ENCODE measurements at places on chromosomes 3 and 15. TPM values are rescaled to one million over a fixed set of nuclear protein-coding genes. Genes with fewer than 3 reads are reported as not detected.

TMEM108 gene
- 0.72 TPM for total RNA-seq

RLBP1 gene
- not detected for total RNA-seq

POPDC2 gene
- 3.9 TPM for total RNA-seq

CYP8B1 gene
- total RNA-seq: 5.9 TPM

ACSBG1 gene
- 0.08 TPM for total RNA-seq

AGBL1 gene
- not detected for total RNA-seq

GRCh38 chr15:66700412-66700801 lies 1.6 kb upstream of the SMAD6 start:
- no peak for DNase-seq

DNA sequence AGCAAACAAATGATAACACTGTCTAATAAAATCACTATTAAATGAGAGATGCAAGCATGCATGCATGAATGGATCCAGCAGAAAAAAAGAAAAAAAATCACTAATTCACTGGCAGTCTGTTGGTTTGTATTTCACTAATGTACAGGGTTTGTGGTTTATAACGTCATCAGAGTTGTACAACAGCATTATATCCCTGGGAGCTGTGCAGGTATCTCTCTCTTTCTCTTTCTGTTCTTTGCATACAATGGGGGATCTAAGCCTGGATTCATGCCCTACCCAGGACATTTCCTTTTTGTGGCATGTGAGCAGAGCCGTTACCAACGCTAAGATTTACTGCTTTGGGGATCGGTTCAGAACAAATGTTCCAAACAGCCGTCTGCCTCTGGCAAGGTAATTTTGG lies 229.5 kb downstream of the SOX2 start:
- no peak for DNase-seq

DNA sequence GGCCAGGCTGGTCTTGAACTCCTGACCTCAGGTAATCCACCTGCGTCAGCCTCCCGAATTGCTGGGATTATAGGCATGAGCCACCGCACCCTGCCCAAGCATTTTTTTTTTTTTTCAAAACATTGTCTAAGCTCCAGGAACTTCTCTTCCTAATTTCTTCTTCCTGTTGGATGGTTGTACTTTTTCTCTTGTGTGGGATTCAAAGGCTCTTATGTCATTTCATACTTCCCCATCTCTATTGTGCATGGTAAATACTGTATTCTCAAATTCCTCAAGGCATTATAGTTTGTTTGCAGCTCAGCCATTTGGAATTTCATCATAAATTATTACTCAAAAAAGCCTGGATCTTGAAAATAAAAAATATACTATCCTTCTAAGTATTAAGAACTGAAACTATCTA lies 199.1 kb upstream of the GADL1 start:
- DNase-seq: no peak

- no peak for DNase-seq
Measured at GRCh38 chr3:119660474-119661440, at the start of gene POPDC2. TSS of gene POPDC2 (minus strand) at chr3:119660589. CDS start at chr3:119660423, 166 bp downstream.

- no peak for DNase-seq
Measured at GRCh38 chr15:31483986-31484951, 157.6 kb downstream of the KLF13 start.

DNA sequence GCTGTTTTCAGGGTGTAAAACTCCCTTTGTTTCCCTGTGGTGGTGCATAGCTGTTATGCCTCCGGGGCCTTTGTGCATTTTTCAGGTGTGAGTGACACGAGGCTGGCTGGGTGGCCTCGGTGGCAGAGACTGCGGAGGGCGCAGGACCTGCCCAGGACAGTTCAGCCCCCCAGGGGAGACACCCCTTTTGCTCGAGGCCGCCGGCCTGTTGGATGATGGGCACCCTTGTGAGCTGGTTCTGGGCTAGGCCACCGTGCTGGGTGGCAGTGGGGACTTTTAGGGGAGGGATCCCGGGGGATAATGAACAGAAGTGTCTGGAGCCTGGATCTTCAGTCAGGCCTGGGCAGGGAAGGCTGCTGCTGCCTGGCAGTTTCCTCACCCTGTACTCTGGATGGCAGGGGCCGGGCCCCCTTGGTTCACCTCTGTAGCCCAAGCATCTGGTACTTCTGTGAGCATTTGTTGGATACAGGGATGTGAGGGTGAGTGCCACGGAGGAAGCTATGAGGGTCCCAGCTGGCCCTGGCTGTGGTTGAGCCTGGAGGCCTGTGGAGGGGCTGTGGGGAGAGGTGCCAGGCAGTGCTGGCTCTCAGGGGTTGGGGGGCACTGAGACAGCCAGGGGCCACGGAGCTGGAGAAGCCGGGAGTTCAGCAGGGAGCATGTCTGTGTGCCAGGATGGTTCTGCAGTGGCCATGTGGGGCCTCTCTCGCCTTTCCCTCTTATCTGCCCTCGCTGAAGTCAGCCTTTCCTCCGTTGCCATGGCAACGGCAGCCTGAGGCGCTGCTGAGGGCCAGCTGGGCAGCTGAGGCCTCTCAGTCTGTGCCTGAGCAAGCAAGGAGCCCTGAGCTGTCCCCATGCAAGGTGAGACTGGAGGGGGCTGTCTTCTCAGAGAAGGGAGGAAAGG lies 49.0 kb downstream of the KY start:
- DNase-seq: peak; percentile 90

DNA sequence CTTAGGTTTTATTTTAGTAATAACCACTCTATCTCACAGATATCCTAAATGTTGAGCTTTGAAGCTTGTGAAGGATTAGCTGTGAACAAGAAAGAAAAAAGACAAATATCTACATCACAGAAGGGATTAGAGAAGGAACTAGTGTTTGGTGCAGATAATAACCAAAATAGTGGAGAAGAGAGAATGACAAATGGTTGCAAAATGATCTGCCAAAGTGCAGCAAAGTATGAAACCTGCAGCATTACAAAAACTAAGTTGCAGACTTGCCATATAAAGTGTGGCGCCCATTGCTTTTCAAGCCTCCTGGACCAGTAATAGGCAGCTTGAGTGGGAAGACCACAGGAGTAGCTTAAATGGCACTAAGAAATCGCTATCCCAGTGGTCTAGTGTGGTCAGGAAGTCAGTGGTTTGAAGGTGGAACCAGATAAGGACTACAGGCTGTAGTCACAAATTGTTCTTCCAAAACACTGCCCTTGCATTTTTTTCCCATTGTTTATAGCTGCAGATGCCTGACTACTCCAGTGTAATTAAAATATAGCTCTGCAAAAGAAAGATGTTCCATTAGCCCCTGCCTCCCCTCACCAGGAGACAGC lies 20.7 kb downstream of the TPM1 start:
- DNase-seq: no peak

DNA sequence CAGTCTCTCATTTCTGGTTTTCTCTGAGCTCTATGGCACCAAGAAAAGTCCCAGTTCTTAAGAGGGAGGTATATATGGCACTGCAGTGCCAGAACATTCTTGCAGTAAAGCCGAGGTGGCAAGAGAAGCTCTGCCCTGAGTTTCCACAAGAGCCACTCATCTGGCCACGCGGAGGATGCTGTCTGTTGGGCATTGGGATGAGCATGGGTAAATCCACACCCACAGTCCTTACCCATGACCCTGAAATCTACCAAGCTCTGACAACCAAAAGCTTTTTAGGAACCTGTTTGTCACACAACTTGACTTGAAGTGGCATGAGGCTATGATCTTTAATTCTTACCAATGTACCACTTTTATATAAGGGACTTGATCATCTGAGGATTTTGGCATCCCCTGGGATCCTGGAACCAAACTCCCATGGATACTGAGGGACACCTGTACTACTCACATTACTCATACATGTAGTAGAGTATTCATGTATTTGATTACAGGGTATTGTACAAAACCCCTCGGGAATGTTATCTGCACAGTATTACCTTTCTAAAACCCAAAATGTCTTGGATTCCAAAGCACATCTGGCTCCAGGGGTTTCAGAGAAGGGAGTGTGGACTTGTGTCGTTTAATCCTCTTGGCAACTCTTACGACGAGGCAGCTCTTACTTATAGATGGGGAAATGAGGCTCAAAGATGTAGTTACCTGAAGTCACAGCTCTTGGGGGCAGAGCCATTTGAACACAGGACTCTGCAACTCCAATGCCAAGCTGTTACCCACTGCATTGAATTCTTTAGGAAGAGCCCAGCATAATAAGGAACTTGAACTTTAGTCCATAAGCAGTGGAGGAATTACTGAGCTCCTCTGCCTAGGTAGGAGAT lies 8.8 kb downstream of the RPL32 start:
- DNase-seq: no peak

DNA sequence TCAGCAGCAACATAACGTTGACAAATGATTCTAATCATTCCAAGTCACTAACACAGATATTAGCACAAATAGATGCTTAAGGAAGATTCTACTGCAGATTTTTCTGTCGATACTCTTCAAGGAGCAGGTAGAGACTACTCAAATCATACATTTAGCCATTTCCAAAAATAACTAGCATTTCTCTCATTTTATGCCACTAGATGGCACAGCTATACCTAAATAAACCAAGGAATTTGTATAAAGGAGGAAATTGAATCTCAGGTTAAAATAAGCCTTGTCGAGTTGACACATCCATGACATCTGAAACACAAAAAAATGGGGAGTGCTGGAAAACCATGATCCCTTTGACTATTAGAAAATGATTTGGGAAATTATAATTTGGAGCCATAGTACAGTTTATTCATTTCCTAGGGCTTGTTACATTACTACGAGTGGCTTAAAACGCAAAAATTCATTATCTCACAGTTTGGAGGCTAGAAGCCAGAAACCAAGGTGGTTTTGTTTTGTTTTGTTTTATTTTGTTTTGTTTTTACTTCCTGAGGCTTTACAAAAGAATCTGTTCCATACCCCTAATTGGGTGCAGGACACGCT lies 59.5 kb upstream of the STRIT1 start:
- peak; percentile 37 for DNase-seq

GRCh38 chr15:60933900-60934885 lies 294.9 kb downstream of the RORA start:
- DNase-seq: no peak

GRCh38 chr15:58520936-58521292 lies 89.1 kb downstream of the LIPC start:
- DNase-seq: no peak

DNA sequence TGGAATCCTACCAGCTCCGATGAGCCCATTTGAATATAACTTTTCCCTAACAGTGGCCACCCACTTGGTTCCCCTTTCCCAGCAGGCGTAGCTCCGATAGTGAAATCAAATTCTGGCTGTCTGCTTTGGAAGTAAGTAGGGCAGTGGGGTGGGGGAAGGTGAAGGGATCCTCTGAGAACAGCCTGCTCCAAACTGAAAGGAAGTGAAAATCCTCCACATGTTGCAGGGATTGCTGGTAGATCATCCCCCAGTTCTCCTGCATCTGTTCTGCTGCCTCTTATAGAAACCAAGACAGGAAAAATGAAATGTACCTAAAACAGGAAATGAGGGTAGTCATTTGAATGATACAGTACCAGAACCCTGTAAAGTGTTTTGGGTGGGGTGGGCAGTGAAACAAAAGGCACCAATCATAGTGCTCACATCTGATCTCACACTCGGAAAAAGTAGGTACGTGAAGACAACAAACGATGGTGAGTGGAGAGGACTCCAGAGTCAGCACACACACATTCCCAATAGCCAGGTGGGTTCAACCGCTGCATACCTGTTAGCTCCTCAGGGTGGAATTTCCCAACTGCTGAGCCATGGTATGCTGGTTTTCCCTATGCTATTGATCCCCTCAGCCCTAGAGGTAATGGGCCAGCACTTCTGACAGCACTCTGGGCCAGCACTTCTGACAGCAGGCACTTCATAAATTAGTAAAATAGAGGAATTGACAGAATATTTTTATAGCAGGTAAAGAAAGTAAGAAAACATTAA lies 304.9 kb upstream of the ADAMTS9 start:
- no peak for DNase-seq

DNA sequence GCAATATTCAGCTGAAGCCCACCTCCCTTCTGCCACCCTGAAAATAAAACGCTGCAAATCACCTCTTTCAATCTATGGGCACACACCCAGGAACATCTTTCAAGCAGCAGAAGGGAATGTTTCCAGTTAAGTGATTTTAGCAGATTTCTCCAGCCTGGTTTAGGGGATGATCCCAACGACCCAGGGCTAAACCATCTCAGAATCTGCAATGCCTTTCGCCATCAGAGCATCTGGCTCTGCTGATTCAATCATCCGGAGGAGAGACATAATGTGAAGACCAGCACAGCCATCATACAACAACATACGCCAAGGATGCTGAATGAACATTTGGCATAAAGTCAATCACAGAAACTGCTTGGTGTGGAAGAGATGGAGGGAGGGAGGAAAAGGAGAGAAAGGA lies 15.5 kb upstream of the LRRN1 start:
- no peak for DNase-seq

- DNase-seq: peak; percentile 93
Measured at GRCh38 chr3:48429960-48430707, at the start of gene PLXNB1. TSS of gene PLXNB1 (minus strand) at chr3:48430086. CDS start at chr3:48424611, 5,475 bp downstream.

DNA sequence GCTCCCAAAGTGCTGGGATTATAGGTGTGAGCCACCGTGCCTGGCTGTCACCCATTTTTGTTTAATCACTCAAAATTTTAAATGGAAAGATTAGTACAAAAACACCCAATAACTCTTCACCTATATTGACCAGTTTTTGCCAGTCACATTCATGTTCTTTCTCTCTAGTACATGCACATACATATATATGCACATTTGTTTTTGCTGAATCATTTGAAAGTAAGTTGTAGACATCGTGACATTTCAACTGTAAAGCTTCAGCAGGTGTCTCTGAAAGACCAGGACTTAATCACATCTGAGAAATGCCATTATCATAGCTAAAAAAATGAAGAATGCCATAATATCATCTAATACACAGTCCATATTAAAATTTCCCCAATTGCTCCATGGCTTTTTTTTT lies 6.5 kb upstream of the SEMA4B start:
- no peak for DNase-seq

DNA sequence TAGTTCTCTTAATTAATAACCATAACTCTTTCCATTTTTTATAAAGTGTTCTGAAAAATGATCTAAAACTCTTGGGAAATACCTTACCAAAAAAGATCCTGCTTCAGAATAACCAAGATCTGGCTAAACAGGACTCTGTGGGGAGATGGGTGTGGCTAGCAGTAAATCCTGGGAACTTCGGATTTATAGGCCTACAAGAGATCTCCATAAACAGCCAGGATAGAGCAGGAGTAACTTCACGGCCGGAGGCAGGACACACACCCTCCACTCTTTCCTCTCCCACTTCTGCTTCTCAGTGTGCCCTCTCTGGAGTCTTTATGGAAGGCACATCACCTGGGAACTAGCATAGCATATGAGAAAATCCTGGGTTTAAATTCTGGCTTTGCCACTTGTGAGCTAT lies 309.4 kb upstream of the SOX2 start:
- no peak for DNase-seq

DNA sequence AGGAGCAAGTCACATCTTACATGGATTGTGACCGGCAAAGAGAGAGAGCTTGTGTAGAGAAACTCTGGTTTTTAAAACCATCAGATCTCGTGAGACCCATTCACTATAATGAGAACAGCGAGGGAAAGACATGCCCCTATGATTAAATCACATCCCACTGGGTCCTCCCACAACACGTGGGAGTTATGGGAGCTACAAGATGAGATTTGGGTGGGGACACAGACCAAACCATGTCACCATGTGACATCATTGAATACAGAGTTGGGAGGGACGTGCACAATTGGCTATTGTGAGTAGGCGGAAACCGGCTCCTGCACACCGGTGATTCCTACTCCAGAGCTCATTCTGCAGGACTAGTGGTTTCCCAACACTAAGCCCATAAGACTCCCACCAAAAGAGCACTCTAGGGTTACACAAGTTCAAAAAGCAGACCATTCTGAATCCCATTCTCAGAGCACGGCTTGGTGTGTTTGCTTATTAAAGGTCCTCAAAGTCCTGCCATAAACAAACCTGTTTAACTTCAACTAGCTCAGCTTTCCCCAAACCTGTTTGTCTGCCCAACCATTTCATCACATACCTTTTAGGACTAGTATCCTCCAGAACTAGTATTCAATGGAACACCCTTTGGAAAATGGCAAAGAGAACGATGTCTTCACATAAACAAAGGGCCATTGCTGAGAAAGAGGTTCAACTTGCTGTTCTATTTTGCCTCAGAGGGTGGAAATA lies 167.6 kb downstream of the TLE3 start:
- no peak for DNase-seq
